ENCODE measurements at places on chromosomes 5 and 9.

GRCh38 chr5:147902609-147903115 lies 3.7 kb downstream of the C5orf46 start:
- ATAC-seq = no peak

DNA sequence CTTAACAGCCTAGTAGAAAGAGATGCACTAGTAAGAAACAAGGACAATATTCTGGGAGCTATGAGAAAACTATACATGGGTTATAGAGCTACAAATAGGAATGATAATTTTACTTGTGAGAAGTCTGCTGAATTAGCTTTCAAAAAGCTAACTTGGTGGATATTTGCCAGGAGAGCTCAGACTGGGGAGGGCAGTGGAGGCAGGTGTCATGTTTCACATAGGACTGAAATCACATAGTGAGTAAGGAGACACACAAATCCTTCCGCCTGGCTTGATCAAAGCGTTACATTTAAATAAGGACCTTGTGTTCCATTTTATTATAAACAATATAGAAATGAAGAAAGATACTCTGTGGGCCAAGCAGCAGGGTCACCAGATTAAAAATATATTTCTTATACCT lies 235.0 kb downstream of the ISL1 start:
- ATAC-seq = no peak

GRCh38 chr5:159825551-159826051 lies 90.7 kb upstream of the ADRA1B start:
- ATAC-seq = no peak

GRCh38 chr5:33379757-33380156 lies 61.0 kb upstream of the TARS1 start:
- ATAC-seq = no peak

DNA sequence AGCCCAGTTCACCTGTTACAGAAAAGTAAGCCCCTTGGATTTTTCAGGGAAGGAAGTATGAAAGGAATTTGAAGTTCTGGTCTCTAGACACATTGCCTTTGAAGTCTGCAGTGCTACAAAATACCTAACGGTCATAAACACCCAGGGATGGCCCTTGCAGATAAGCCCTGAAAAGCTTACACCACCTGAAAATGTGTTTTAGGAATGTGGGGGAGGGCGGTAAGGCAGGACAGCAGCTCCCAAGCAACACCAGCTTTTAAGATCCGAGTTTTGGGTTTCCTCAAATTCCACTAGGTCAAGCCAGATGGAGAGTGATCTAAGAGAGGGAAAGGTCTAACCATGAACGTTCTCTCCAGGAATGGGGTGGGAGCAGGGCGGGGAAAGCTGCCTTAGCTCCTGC lies 114.1 kb upstream of the PANK3 start:
- no peak for ATAC-seq

DNA sequence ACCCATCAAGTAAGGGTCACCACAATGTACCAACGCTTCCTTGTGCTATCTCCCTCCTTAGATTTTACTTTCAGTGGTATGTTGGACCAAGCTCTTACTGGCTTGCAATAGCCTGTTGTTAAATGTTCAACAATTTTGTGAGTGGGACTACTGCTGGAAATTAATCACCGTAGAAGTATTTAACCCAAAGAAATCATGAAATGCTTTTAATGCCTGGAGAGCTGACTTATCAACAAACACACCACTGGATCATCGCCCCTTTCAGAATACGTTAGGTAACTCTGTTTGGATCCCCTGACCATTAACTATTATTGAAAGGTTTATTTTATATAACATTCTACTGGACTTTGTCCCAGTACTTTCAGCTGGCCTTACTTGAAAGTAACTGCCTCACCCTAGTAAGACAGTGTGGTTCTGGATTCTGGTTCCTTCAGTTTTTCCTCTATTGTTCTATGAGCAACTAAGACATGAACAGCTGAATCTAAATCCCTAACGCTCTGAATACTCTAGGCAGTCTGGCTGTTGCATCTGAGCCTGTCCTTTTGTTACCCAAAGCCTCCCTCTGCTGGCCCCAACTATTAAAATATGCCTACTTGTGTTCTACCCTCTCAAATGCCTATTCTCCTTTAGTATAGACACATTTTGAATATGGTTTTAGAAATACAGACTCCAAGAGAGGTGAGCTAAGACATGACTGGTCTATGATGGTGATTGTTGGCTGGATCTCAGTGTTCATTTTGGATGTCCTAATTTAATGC lies 1203.4 kb upstream of the DMAC1 start:
- no peak for ATAC-seq

GRCh38 chr5:32387211-32387610 lies 57.3 kb downstream of the ZFR start:
- no peak for ATAC-seq

DNA sequence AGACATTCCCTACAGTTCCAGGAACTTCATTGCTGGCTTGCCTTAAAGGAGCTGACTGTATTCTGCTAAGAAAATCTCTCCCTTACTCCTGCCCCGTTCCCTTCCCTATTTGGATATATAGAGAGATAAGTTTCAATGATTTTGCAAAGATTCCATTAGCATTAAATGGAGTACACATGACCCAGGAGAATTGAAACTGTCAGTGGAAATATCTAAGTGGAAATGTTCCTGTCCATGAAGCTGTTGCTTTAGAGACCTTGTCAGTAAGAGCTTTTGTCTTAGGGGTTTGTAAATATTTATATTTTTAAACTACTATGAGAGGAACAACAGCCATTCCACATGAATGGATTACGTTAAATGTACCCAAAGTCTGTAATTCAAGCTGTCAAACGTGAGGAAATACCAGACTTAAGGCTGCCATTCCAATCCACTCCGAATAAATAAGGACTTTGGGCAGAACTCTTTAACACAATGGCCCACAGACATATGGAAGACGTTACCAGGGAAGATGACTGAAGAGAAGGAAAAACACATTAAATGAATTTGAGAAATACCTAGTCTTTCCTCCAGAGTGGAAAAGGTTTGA lies 387.1 kb upstream of the PAPPA start:
- no peak for ATAC-seq

DNA sequence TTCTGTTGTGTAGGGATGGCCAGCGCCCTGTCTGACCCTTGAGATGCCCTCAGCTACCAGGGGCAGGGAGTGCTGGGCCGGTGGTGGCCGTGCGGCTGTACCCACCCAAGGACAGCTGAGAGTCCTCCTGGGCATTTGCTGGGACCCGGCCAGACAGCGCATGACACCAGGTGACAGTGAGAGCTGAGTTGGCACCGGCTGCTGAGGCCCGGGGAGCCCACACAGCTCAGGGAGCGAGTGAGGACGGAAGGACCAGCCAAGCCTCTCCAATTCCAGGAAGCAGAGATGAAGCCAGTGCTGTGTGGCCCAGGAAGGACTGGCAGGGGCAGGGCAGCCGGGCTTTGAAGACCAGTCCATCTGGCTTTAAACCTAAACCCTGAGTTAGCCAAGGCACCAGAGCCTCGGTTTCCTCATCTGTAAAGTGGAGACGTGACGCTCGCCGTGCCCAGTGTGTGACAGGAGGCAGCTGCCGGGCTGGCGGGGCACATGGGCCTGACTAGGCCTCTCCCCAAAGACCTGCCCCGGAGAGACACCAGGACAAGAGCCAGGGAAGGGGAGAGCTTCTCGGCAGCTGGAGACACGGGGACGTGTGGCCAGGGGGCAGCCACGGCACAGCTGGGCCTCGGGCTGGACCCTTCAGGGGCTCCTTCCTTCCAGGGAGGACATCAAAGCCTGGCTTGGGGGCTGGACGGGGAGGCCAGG lies 3.0 kb upstream of the AGPAT2 start:
- no peak for ATAC-seq

DNA sequence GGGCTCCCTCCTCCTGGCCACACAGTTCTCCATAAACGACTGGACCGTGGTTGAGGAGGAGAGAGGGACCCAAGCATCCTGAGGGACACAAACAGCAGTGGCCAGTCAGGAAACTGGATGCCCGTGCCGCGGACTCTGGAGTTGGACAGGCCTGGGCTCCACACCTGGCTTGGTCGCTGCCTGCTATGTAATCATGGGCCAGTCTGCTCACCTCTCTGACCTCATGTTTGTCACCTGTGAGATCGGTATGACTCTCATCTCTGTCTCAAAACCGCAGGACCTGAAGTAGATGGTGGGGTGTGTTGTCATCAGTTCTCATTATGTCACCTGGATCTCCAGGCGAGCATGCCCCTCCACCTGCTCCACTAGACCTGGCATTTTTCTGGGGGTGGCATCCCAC lies 14.5 kb downstream of the CXXC5 start:
- no peak for ATAC-seq

GRCh38 chr9:81244631-81245030 lies 444.7 kb downstream of the TLE1 start:
- ATAC-seq = no peak

DNA sequence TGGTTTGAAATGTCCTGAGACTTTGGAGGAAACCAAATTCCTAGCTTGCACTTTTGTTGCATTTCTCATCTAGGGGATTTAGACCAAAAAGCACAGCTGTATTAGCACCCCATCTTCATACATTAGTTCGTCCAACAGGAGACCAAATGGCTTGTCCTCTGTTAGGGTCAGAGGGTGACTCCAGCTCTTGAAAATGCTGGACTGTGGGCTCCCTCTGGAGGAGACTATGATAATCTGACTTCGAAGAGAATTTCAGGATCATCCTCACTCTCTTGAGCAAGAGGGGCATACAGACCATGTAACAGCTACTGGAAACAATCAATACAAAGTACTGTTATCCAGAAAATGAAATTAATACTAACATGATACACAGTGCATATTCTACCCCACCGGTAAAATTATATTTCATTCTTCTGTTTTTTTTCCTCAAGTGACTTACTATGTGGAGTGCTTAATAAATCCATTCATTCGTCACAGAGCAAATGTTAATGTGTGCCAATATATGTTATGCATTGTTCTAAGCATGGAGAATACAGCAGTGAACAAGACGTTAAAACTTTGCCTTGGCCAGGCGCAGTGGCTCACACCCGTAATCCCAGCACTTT lies 63.7 kb upstream of the PPP2CA start:
- peak; percentile 78 for ATAC-seq

Measured in gastroesophageal sphincter (tissue), 4 donors.